ENCODE measurements at places on chromosomes 2 and 18.

DNA sequence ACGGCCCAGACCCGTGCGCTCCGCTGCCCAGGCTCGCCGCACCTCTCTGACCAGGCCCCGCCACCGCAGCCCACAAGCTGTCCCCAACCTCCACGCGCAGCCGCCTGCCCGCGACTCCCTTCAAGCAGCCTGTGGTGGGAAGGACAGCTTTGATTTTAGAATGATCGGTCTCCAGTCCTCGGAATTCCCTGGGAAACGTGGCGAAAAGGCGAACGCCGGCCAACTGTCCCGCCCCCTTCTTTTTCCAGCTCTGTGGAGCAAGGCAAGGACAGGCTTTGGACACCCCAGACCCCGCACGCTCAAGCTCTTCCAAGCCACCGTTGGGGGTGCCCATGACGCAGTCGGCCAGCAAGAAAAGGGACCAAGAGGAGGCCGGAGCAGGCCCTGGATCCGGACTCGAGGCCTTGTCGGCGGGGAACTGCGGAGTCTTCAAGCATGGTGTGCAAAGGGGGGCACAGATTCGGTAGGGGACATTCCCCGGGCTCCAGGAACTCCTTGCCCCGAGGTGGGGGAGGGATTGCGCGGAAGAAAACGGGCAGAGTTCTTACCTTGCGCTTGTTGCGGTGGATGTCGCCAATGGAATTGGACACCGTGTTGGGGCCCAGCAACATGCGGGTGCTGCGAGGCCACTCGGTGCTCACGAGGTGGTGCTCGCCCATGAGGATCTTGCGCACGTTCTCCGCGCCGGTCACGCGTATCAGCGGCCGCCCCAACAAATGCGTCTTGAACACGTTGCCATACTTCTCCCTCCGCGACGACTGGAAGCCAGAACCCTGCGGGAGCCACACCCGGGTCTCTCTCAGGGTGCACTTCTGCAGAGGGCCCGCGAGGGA, 4.0 kb downstream of the CYP26B1 start:
- DNase-seq, result peak; percentile 61

DNA sequence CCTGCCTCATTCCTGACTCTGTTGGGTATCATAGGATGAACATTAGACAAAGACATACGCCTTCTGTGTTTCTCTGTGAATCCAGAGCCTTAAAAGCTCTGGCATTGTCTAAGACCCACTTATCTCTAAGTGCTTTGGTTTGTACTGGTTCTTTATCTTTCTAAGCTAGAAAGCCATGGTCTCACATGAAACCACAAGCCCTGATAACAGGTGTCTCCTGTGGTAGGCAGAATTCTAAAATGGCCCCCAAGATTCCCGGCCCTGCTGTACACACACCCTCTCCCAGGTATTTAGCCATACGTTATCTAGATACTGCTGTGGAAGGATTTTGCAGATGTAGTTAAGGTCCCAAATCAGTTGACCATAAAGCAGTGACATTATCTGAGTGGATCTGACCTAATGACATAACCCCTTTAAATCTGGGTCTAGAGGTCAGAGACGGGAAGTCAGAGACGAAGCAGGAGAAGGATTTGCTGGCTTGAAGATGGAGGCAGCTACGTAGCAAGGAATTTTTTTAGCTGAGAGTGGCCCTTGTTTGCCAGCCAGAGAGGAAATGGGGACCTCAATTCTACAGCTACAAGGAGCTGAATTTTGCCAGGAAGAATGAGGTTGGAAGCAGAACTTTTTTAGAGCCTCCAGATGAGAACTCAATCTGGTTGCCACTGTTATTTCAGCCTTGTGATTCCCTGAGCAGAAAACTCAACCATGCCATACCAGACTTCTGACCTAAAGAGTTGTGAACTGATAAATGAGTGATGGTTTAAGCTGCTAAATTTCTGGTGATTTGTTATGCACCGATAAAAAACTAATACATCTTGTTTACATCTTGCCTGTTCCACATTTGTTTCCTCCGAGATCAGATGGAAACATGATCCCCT, 186.7 kb downstream of the CAMKMT start:
- no peak for DNase-seq

GRCh38 chr2:220025207-220025606, 397.8 kb downstream of the SLC4A3 start:
- no peak for DNase-seq

- peak; percentile 81 for DNase-seq
These were observed at the start of gene PPP4R1 for GRCh38 chr18:9614401-9615279. Gene PPP4R1, minus strand, starts transcription at chr18:9614559. Its CDS starts 75 bp downstream, at chr18:9614484.

DNA sequence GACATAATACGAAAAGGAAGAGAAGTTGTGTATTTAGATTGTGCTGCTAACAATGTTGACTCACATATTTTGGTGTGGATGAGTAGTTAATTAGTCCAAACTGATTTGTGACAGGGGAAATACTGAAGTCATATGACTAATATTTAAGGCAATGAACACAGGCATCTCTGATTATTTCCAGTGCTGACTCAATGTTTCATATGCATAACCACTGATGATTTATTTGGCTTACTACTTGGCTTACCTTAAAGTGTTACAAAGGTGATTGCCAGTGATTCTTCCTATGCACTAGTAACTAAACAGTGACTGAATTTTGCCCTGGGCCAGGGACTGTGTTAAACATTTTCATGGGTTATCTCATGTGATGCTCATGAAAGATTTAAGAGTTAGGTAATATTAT, 722.6 kb downstream of the METTL4 start:
- DNase-seq, result no peak

GRCh38 chr2:193841384-193842150, 1646.8 kb upstream of the TMEFF2 start:
- DNase-seq, result no peak

All from testis (tissue), 5 donors.